ENCODE measurements at places on chromosomes 16 and 17. TPM values are rescaled to one million over a fixed set of nuclear protein-coding genes. Genes with fewer than 3 reads are reported as not detected.

GRCh38 chr16:58249388-58249779, 45.4 kb downstream of the PRSS54 start:
- DNase-seq, result no peak

Gene TP53TG3D
- not detected for total RNA-seq

Gene C17orf113
- total RNA-seq, result 0.44 TPM

DNA sequence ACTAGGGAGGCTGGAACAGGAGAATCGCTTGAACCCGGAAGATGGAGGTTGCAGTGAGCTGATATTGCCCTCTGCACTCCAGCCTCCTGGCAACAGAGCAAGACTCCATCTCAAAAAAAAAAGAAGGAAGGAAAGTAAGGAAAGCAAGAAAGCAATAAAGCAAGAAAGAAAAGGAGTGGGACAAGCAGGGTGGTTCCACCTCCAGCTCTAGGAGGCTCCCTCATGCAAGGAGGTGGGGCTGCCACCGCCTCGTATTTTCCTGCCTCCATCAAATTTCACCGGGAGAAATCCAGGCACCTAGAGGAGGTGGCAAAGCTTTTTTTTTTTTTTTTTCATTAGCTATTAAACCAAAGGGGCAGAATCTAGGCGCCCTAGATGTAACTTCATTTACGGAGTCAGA, 1.0 kb downstream of the CYB561 start:
- DNase-seq, result no peak

DNA sequence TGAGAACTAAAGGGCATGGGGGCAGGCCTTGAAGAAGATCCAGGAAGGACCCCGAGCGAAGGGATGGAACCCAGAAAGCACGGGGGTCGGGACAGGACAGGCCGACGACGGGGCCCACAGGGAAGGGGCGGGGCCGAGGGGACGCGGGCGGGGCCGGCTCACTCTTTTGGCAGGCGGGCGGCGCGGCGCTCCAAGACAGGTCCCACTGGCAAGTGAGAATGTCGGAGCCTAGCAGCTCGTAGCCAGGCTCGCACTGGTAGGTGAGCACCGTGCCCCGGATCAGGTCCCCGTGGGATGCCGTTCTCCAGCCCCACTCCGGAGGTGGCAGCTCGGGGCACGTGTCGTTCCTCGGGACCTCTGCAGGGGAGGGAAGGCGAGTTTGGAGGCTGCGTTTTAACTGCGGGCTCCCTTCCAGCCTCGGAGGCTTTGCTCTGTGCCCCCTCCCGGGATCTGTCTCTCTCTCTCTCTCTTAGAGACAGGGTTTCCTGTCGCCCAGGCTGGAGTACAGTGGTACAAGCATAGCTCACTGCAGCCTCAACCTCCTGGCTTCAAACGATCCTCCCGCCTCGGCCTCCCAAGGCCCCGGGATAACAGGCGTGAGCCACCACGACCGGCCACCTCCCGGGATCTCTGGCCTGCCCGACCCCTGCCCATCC, 13.7 kb upstream of the CDIPT start:
- DNase-seq, result no peak

DNA sequence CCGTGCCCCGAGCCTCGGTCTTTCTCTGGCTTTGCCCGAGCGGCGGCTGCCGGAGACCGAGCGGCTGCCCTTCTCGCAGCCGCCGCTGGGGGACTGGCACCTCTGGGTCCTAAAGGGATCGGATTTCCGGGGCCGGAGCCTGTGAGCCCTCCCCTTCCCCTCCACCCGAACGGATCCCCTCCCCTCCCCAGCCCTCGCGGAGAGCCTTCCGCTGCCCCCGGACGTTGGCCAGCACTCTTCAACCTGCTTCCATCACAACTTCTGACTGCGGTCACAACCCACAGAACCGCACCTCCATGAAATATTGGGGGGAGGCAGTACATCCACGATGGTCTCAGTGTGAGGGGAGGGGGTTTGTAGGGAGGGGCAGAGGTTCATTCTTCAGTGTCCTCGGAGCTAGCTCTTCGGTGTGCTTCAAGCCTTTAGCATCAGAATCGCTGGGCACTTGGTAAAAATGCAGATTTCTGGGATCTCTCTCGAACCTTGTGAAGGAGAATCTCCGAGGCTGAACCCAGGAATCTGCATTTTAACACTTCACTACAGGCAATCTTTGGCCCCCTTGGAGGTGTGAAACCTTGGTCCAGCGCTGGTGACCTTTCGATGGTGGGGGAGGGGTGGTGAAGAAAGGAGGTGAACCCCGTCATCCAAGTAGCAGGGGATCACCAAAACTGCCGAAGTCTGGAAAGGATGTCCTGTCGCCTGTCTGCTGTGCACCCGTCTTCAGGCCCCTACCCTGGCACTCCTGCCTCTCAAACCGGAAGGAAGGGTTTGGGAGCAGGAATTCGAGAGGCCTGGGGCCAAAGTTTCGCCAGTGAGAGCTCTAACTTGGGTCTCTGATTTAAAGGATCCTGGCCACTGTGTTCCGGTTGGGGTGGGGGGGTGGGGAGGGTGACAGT, 812 bp upstream of the PPP1R9B start:
- DNase-seq, result peak; percentile 93

- DNase-seq, result no peak
These were observed 93.5 kb downstream of the GOSR1 start for GRCh38 chr17:30570596-30571265.

GRCh38 chr16:58853854-58854791, 120.0 kb upstream of the GOT2 start:
- DNase-seq, result no peak

DNA sequence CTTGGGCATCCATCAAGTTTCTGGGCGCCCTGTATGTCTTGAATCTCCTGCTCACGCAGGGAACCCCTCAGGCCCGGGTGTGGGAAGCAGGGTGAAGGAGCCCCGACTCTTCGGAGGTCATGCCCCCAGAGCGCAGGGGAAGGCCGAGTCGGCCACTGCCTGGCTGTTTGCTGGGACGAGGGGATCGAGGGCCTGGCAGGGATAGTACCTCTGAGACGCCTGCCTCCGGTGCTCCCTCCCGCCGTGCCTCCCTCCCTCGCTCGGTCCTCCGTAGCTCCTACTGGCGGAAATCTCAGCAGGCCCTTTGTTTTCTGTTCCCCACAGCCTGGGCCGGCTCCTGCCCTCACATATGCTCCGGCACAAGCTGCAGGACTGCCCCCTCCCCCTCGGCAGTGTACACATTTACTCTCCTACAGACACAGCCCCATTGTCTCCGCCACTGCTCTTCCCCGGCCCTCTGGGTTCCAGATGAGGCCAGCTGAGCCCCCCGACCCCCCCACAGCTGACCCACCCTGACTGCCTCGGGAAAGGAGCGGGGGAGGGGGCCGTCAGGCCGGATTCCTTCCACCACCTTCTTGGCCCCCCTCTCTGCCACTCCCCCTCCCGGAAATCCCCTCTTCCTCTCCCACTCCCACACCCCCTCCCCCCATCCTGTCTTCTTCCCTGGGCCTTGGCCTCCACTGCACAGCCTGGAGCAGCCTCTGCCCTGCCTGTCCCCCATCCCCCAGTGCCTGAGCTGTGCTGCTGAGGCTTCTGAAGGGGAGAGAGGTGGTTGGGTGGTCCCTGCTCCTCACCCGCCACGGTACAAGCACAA, 1.4 kb downstream of the TRAF4 start:
- peak; percentile 70 for DNase-seq

DNA sequence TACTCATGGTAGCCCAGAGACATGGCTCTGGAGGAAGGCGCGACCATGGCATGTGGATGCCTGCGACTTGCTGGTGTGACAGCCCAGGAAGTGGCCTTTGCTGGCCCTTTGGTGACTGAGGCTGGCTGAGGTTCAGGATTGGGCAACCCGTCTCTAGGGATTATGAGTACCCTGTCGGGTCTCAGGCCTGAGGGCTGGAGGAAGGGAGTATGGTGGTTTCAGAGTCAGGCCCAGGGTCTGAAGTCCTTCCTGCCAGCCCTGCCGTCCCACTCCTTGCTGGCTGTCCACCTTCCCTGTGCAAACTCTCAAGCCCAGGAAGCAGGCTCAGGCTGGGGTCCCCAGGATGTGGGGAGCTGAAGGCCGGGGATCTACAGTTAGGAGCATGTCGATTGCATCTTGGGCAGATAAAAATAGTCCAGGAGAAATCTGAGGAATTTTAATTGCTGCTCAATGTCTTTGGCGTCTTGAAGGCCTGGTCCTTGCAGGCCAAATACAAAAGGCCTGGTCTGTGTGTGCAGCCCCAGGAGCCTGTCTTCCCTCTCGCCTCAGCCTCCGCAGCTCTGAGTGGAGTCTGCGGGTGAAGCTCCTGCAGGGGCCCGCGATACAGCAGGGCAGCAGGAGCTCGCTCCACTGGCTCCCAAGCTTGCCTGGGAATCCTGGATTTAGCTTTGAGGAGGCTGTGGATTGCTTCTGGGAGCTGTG, 52.5 kb downstream of the NKD1 start:
- peak; percentile 44 for DNase-seq

DNA sequence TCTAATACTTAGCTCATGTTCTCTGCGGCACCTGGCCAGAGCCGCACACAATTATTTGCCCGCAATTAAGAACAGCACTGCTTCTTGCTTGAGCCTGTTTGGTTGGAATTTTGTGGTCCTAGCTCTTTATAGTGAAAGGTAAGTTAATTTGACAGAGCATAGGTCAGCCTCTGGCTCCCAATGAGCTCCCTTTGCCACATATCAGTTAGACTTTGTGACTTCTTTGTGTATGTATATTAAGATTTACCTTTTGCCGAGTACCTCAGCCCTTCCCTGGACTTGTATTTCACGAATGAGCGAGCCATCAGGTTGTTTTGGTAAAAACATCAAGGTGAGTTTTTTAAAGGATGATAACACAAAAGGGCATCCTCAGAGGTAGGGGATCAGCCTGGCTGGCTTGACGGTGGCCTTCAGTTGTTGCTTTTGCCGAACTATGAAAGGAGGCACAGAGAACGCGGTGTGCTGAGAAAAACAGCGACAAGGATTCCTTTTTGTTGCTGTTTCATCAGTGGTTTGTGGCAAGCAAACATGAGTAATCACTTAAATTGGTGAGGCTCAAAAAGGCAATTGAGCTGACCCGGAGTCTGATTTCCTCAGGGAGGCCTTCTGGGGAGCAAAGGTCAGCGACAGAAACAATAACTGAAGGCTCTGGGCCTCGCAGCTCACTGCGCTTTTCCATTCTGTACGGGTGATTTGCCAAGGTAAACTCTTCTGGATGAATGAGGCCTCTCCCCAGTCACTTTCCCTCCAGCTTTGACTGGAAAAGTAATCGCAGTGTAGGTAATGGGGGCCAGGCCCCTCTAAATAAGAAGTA, 163.6 kb downstream of the HS3ST3A1 start:
- peak; percentile 83 for DNase-seq

DNA sequence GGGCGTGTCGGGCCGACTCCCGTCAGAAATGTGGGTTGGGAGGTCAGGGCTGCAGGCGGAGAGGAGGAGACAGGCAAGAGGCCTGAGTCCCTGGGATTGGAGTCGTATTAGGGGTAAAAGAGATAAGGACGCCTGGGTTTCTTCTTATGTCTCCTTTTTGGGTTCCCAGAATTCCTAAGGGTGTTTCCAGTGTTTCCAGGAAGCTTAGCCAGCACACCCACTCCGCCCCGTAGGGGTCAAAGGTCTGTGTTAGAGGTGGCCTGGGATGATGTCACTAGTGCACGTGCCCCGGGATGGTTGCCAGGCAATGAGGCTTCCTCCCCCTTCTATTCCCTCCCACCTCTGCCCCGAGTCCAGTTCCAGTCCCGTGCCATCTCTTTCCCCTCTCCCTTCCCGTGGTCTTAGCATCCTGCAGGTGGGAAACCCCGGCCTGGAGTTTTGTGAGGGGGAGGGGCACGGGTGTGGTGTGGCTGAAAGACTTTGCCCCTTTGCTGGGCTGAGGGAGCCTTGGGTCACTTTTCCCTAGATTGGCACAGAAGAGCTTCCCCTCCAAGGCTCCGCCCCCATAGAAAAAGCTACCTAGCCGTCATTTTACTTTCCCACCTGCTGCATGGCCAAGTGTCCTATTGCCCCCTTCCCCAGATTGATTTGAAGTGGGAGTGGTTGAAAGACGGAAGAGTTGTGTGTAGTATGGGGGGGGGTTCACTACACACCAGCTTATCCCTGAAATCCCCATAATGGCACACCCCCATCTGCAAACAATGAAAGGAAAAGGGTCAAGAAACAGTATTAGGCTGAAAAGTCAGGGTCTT, 2.8 kb downstream of the KDM6B start:
- DNase-seq, result peak; percentile 96

DNA sequence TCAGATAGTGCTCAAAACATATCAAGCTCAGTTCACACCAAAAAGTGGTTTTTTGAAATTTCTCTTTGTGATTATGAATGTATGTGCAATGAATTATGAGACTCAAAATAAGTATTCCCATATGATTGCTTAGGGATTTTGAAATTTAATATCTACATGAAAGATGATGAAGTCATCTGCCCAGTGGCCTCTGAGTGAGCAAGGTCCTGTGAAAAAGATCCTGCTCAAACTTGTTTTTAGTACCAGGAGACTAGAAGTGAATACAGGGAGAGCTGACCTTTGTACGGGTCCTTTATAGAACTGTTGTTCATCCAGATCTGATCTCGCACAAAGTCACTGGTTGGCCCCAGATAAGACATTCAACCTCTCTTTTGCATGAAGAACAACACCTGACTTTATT, 151.9 kb upstream of the MAF start:
- DNase-seq, result no peak

- DNase-seq, result peak; percentile 61
These were observed 157.2 kb upstream of the FOXF1 start for GRCh38 chr16:86353148-86353547.

Gene ALOX15
- total RNA-seq, result not detected

DNA sequence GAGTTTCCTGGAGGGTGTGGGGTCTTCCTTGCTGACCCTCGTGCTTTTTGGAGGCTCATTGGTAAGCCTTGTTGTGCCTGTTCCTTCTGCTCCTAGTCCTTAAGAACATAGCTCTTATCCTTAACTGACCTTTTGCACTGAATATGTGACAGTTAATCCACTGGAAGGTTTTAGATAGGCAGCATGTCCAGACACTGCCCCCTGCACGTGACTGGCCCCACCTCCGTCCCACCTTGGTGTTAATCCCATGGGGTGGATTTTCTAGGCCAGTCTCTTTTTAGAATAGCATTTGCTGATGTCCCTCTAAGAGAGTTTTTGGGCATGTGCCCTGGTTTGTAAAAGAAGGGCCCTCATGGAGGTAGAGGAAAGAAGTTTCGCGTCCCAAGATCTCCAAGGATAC, 58.3 kb downstream of the RBFOX1 start:
- DNase-seq, result no peak

DNA sequence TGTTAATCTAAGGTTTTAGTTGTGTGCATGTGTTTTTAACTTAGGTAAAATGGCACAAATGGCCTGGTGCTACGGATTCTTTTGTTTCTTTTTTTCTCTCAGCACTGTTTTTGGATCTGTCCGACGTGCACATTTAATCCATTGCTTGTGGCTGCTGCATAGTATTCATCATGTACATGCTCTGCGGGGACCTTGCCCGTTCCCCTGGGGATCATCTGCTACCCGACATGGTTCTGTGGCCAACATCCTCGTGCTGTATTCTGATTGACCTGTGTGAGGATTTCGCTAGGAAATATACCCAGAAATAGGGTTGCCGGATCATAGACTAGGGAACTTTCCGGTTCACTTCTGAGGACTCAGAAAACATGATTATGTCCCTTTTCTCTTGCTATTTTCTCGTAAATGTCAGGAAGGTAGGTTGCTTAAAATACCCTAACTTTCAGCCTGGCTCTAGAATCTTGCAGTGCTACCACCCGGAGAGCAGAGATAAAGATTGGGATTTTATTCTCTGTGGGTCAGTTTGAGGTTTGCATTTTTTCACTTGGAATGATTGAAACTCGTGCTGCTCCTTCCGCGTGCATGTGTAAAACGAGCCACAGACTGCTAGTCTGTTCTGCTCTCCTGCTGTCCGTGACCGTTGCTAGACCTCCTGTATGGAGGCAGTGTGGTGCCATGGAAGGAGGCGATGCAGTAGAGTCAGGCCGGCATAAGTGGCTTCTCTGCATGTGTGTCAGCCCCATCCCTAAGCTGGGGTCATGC, 42.9 kb downstream of the LDHD start:
- no peak for DNase-seq

GRCh38 chr16:24858219-24859041, 12.7 kb downstream of the SLC5A11 start:
- peak; percentile 65 for DNase-seq

Measured in M059J (cell line).